ENCODE measurements at places on chromosomes 13 and 19.

- DNase-seq, result no peak
Observed at GRCh38 chr13:48488995-48489394, 43.9 kb downstream of the RCBTB2 start.

DNA sequence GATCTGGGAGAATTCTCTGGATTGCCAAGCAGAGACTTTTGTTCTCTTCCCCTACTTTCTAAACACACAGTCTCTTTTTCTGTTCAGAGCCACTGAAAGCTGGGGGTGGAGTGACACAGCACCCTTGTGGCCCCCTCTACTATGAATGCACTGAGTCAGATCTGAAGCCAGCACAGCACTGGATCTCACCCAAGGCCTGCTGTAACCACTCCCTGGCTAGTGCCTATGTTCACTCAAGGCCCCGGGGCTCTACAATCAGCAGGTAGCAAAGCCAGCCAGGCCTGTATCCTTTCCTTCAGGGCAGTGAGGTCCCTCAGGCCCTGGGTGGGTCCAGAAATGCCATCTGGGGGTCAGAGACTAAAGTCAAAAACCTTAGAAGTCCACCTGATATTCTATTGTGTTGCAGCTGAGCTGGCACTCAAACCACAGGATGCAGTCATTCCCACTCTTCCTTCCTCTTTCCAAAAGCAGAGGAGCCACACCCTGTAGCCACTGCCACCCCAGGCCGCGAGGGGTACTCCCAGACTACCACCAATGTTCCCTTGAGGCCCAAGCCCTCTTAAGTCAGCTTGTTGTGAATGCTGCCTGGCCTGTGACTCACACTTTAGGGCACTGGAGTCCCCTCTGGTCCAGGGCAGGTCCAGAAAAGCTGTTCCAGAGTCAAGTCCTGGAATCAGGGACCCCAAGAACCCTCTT, 110.1 kb upstream of the RXFP2 start:
- DNase-seq, result no peak

DNA sequence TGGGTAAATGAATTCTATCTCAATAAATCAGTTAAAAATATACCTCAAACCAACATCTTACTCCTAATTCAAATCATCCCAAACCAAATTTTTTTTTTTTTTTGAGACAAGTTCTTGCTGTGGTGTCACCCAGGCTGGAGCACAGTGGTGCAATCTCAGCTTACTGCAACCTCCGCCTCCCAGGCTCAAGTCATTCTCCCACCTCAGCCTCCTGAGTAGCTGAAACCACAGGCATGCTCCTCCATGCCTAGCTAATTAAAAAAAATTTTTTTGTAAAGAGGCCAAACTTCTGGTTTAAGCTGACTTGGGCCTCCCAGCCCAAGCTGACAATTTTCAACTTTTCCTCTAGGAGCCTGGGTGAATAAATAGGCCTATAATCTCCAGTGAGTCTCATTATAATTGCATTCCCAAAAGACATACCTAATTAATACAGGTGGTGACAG, 22.1 kb upstream of the OLFM2 start:
- no peak for DNase-seq

GRCh38 chr13:62887046-62887445, 1471.4 kb upstream of the PCDH20 start:
- no peak for DNase-seq

- DNase-seq, result no peak
Observed at GRCh38 chr13:102128216-102128810, 273.5 kb downstream of the FGF14 start.

DNA sequence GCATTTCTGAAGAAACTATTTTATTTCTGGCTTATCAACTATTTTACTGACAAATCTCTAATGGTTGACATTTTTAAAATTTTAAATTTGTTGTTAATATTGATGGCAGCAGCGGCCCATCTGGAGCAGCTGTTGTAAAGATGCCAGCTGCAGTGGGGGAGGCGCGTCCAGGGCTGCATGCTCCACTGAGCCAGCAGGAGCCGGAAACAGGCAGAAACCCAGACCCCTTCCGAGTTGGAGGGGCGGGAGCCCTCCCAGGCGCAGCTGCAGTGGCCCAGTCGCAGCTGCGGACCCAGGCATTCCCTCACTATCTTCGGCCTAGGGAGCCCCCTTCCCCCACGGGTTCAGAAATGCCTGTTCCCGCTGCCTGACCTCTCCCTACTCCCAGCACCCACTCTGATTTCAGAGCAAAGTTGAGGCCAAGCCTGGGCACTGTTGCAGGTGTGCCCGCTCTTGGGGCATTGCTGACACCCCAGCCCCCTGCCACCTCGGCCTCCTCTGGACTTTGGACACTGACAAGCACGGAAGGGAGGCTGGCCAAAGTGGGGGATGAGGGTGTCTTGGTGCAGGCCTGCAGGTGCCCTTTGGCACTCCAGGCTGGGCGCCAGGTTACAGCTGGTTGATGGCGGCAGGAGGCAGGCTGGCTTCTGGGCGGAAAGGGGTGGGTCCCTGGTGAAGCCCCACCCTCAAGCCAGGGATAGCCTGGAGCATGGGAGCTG, 69.2 kb downstream of the PIBF1 start:
- DNase-seq, result no peak

- DNase-seq, result no peak
Observed at GRCh38 chr13:45542391-45542790, 73.1 kb downstream of the ERICH6B start.

DNA sequence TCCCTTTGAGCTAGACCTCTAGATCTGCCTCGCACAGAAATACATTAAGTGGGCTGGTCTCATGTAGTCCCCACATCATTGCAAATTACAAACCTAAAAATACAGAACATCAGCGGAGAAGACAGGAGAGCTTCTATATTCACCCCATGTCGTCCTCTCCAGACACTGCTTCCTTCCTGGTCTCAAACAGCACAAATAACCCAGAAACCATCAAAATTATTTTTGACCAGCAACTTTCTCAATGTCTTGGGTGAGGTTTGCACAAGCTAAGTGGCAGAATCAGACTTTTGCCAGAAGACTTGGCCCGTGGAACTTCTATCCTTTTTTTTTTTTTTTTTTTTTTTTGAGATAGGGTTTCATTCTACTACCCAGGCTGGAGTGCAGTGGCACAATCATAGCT, 28.2 kb downstream of the CLEC17A start:
- no peak for DNase-seq

GRCh38 chr13:102692491-102692826, 2.4 kb downstream of the METTL21C start:
- no peak for DNase-seq

- no peak for DNase-seq
Observed at GRCh38 chr19:22545751-22546150, 88.4 kb upstream of the ZNF492 start.

DNA sequence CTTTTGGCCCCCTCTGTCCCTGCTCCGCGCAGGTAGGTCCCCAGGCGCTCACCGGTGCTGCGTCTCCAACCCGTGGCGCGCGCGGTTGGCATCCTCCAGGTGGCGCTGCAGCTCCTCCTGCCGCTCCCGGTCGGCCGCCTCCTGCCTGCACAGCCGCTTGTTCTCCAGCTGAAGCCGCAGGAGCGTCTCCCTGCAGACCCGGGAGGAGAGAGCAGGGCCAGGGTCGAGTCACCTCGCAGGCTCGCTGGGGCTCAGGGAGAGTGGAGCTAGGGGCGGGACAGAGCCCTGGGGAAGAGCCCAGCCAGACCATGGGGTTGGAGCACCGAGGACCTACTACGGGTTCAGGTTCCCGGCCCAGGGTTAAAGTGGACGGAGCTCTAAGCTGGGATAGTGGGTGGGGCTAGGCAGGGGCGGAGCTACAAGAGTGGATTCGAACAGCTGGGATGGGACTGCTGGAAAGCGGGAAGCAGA, 9.3 kb downstream of the HOOK2 start:
- DNase-seq, result peak; percentile 73

- no peak for DNase-seq
Observed at GRCh38 chr13:88086577-88086976, 415.4 kb downstream of the SLITRK5 start.

DNA sequence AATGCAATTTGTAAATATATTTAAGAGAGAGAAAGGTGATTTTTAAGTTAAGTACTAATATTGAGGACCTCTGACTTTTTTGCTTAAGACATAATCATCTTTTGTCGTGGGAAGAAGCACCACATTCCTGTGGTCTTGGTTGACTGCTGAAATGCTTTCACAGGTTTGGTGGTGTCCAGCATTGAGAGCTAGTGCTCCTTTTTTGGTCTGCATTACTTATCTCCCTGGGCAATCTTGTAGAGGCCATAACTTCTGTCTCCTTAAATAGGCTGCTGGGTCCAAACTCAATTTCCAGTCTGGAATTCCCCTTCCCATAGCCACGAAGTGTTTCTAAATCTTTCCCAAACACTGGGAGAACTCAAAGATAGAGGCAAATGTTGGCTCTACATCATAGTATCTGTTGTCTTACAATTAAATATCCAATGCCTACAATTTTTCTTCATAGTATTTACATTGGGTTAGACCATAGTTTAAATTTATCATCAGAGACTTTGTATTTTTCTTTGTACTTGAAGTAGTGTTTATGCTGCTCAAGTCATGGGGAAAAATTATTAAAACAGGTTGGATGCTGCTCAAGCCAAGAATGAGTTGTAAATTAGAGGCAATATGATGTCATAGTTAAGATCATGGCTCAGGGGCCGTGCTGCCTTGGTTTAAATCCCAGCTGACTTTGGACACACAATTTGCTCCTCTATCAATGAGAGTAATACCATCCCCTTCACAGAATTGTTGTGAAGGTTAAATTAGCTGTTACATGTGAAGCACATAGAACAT, 105.6 kb downstream of the POSTN start:
- no peak for DNase-seq

Data from neural crest cell (in vitro differentiated cells).